ENCODE measurements at places on chromosomes 5 and 9. TPM values are rescaled to one million over a fixed set of nuclear protein-coding genes. Genes with fewer than 3 reads are reported as not detected.

Gene PRRX2
- total RNA-seq: 3.1 TPM

Gene CAMK2A
- 45.9 TPM for total RNA-seq

Gene PCDHB12
- total RNA-seq: 1.6 TPM

Gene ANXA2R
- 1.6 TPM for total RNA-seq

Gene ADAMTS13
- 1.6 TPM for total RNA-seq

Gene SLCO6A1
- total RNA-seq: 0.52 TPM

Gene KIF12
- total RNA-seq: not detected

Gene STK32A
- total RNA-seq: 1.0 TPM

Gene PCDHB7
- total RNA-seq: 2.1 TPM

Gene CD180
- 1.0 TPM for total RNA-seq

Gene IL9
- total RNA-seq: not detected

Gene DBH
- total RNA-seq: not detected

Gene RANBP3L
- 0.52 TPM for total RNA-seq

Gene TMC1
- 0.52 TPM for total RNA-seq

Gene BOD1
- 41.8 TPM for total RNA-seq

Gene PDE6A
- not detected for total RNA-seq

Gene ANKRD31
- under 0.01 TPM for total RNA-seq

Gene NEUROG1
- not detected for total RNA-seq

Gene GNA14
- 3.7 TPM for total RNA-seq

Gene SLC27A6
- total RNA-seq: 1.6 TPM

Gene PTGDS
- total RNA-seq: 4.2 TPM

Gene AIF1L
- total RNA-seq: 12.0 TPM

Gene FGF18
- 3.1 TPM for total RNA-seq

Gene TDRD7
- 5.2 TPM for total RNA-seq

Gene PTGER4
- total RNA-seq: 10.4 TPM

All from skeletal muscle tissue (tissue), 5 donors.